ENCODE measurements at places on chromosomes 1 and 21.

- no peak for DNase-seq
Measured at GRCh38 chr1:29893046-29893723, 656.9 kb downstream of the PTPRU start.

- no peak for DNase-seq
Measured at GRCh38 chr1:211589782-211590721, 11.1 kb upstream of the SLC30A1 start.

DNA sequence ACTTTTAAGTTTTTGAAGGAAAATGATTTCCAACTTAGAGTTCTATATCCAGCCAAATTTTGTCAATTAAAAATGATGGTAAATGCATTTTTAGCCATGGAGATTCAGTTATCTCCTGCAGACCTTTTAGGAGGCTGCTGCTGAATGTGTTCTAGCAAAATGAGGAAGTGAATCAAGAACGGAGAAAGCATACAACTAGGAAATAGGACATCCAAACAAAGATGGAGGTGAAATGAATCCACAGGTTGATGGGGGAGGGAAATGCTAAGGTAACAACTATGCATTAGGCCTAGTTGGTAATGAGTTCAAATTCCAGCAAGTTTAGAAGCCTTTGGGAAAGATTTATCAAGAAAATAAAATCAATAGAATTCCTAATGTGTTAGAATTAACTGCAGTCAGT is 80.5 kb downstream of the FNBP1L start:
- DNase-seq: no peak

GRCh38 chr1:227920896-227921295 is 26.8 kb downstream of the WNT9A start:
- no peak for DNase-seq

DNA sequence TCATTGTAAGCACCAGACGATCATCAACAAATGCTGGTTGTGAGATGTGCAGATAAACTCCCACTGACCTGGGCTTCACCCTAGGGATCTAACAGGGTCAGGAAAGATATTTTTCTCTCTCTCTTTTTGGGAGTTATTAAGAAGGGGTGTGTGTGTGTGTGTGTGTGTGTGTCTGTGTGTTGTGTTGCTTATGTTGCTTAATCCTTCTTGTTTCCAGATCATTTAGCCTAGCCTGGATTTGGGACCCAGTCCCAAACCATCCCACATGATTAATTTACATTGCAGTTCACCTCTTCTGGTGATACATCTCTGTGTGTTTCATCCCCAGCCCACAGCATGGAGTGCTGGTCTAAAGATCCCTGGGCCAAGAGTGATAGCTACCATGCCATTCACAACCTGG is 122.8 kb upstream of the IPO9 start:
- no peak for DNase-seq

- no peak for DNase-seq
Measured at GRCh38 chr1:28241638-28242241, 5.8 kb downstream of the ATP5IF1 start.

DNA sequence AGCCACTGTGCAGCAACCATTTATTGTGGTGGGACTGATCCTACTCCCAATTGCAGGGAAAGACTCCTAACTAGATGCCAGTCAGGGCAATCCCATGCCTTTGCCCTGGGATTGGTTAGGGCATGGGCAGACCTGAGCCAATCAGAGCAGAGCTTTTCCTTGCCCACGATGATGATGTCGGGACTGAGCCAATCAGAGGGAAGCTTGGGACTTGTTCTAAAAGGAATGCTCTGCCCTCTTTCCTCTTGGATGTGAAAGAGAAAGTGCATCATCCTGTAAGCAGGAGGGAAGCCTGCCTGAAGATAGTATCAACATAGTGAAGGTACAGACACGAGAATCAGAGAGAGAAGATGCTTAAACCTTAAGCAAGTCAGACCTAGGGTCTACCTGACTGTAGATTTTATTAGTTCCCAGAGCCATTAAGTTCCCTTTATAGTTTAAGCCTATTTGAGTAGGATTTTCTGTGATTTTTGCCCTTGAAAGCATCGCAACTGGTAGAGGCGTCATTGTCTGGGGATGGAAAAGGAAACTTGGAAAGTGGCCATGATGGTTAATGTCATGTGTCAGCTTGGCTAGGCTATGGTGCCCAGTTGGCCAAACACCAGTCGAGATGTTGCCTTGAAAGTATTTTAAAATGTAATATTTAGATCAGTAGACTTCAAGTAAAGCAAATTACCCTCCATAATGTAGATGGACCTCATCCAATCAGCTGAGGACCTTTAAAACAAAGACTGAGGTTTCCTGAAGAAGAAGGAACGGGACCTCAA is 19.9 kb downstream of the IRF2BP2 start:
- no peak for DNase-seq

- DNase-seq: no peak
Measured at GRCh38 chr1:56774067-56774609, 45.1 kb downstream of the FYB2 start.

GRCh38 chr1:2174348-2175054 is 20.1 kb downstream of the FAAP20 start:
- DNase-seq: peak; percentile 29

DNA sequence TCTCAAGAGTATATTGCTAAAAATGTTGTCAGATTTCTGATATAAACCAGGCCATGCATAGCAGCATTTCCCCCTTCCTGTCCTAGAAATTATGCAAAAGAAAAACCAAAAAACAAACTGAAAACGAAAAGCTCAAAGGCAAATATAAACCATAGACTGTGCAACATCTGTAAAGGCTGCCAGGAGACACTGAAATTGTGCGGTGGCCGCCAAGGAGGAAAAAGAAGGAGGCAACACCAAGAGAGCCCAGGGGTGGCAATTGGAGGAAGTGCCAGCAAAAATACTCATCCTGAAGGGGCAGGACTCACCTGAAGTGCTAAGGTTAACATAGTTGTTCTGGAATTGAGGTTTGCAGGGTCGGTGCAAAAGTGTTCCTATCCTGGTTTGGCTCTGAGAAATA is 92.0 kb downstream of the RWDD3 start:
- DNase-seq: no peak
